Activated CD4-positive, alpha-beta T cell treated with anti-CD3 and anti-CD28 coated beads, Interleukin-2, amount 50 U/mL, for 16 hours (primary cell): ENCODE measurements at places on chromosomes 3 and 15.

DNA sequence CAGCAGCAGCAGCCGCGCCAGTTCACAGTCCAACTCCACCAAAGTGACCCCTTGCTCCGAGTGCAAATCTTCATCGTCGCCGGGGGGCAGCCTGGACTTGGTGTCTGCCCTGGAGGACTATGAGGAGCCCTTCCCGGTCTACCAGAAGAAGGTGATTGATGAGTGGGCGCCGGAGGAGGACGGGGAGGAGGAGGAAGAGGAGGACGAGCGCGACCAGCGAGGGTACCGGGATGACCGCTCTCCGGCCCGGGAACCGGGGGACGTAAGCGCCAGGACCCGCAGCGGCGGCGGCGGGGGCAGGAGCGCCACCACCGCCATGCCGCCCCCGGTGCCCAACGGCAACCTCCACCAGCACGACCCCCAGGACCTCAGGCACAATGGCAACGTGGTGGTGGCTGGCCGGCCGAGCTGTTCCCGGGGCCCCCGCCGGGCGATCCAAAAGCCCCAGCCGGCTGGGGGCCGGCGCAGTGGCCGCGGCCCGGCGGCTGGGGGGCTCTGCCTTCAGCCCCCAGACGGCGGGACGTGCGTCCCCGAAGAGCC lies 224.1 kb upstream of the IL12A start:
- DNase-seq = no peak

GRCh38 chr15:23663232-23663631 lies 15.6 kb upstream of the MAGEL2 start:
- no peak for DNase-seq

GRCh38 chr15:68843425-68844311 lies 23.0 kb upstream of the ANP32A start:
- no peak for DNase-seq

- no peak for DNase-seq
These were observed 27.6 kb downstream of the ZFAND6 start for GRCh38 chr15:80087104-80087503.

DNA sequence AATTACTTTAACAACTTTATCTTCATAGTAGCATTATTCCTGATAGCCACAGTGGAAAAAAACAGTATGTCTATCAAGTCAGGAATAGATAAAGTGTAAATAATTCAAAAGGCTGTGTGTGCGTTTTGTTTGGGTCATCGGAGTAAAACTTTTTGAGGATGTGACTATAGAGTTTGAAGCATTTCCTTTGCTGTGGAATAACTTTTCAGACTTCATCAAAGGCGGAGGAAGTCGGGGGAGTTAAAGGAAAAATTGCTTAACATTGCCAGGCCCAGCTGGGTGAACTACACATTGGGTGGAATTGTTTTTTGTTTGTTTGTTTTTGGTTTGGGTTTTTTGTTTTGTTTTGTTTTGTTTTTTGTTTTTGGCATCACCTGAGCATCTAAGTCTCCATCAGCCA lies 70.4 kb upstream of the CRTC3 start:
- no peak for DNase-seq
